Astrocyte (in vitro differentiated cells and primary cell): ENCODE measurements at places on chromosomes 16 and 17.

DNA sequence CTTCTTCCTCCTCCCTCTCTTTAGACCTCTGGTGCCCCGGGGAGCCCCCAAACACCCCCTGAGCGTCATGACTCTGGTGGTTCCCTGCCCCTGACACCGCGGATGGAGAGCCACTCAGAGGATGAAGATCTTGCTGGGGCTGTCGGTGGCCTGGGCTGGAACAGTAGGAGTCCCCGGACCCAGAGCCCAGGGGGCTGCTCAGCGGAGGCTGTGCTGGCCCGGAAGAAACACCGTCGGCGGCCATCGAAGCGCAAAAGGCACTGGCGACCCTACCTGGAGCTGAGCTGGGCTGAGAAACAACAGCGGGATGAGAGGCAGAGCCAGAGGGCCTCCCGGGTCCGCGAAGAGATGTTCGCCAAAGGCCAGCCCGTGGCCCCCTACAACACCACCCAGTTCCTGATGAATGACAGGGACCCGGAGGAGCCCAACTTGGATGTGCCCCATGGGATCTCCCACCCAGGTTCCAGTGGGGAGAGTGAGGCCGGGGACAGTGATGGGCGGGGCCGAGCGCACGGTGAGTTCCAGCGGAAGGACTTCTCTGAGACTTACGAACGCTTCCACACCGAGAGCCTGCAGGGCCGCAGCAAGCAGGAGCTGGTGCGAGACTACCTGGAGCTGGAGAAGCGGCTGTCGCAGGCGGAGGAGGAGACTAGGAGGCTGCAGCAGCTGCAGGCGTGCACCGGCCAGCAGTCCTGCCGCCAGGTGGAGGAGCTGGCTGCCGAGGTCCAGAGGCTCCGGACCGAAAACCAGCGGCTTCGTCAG is 7.5 kb downstream of the HEXIM2 start:
- no peak for DNase-seq

GRCh38 chr17:45722161-45722560 is 62.0 kb upstream of the CRHR1 start:
- no peak for DNase-seq

DNA sequence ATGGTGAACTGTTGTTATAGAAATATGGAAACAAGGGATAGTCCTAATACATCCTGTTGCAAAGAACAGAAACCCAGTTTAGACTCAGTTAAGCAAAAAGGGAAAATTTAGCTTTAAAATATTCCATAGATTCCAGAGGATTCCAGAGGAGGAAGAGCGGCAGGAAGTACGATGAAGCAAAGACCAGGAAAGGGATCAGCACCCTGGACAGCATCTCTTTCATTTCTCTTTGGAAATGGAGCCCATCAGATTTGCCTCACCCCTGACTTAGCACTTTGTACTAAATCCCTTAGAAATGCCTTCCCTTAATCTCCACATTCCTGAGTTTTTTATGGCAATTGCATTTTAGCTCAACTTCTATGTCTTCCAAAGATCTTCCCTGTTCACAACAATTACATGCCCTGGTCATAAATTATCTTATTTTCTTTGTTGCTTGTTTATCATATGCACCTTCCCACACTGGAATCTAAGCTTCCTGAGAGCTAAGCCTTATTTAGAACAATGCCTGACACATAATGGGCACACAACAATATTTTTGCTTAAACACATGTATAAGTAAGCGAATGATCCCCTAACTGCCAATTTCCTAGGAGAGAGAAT is 150.0 kb upstream of the RBFOX1 start:
- DNase-seq, result no peak

GRCh38 chr16:8569650-8570346 is 20.5 kb downstream of the TMEM114 start:
- no peak for DNase-seq
